ENCODE measurements at places on chromosomes 16 and 17. TPM values are rescaled to one million over a fixed set of nuclear protein-coding genes. Genes with fewer than 3 reads are reported as not detected.

DNA sequence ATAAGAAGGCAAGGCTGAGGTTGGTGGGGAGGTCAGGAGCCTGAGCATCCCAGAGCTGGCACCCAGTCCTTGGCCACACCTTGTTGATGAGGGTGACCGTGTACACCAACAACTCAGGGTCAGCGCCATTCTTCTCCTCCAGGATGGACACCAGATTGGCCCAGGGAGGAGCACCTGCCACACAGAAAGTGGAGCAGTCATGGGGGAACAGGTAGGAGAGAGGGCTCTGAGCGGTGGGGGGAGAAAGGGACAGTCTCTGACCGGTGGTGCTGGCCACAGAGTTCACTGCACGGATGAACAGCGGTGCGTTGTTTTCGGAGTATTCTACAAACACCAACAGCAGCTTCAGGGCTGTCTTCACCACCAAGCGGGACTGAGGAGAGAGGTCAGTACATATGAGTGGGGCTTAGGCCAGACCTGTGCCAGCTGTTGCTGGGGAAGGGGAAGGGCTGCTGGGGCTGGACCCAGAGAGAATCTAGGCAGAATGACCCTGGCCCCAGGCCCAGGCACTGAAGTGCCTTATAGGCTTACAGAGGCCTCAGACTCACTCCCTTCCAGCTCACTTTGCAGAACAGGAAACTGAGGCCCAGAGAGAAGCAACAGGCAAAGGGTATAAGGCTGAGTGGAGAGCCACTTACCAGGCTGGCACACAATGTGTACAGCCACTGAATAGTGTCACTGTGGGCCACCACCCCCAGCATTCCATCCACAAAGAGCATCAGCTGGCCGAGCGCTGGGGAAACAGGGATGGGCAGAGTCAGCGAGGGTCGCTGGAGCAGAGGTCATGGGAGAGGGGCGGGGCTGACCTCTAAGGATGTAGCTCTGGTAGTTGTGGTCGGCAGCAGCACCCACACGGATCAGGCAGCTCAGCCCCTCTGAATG is 9.6 kb downstream of the FHOD1 start:
- peak; percentile 45 for DNase-seq

- peak; percentile 61 for DNase-seq
Measured at GRCh38 chr17:74176546-74177001, 26.9 kb upstream of the RPL38 start.

DNA sequence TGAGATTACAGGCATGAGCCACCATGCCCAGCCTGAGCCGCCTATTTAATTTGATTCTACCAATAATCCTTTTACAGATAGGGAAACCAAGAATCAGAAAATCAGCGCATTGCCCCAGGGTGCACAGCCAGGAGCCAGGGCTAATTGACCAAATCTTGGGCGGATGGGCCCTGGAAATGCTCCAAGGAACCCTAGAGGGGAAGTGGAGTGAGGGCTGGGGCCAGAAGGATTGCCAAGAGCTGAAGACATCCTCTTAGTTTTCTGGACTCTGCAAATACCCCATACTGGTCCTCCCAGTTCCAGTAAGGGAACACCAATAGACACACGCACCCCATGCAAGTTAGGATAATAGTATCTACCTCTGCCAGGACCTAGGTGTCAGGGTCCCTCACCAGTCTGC is 3.8 kb downstream of the FHOD1 start:
- DNase-seq: peak; percentile 62

GRCh38 chr16:85393674-85394451 is 219.3 kb upstream of the GSE1 start:
- DNase-seq: peak; percentile 85

The ZNF764 gene
- 1.9 TPM for polyA plus RNA-seq

The MPP2 gene
- polyA plus RNA-seq: 0.21 TPM

All from psoas muscle (tissue), 8 donors.